Stimulated activated CD4-positive, alpha-beta T cell treated with anti-CD3 and anti-CD28 coated beads, Interleukin-4, amount 100 ng/mL, for 1 hour (primary cell): ENCODE measurements at places on chromosomes 4 and X.
A peak's percentile ranks its signal among the peaks of the same experiment; 100 is the strongest.

- DNase-seq = no peak
These were observed 181.3 kb downstream of the VEGFC start for GRCh38 chr4:176611381-176611780.

DNA sequence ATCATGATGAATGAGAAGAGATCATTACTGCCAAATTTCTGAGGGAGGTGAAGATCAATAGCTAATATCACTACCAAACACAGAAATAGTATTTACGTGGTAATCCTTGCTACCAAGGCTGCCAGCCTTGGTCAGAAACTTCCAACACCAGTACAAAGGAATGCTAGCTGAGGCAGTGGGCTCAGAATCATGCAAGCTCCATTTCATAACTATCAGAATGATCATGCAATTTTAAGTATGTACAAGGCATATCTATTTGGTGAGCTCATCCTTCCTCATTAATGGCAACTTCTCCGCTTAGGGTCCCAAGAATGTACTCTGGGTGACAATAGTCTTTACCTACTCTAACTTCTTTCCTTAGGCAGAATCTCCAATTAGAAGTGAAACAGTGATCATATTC lies 135.0 kb downstream of the GPC3 start:
- DNase-seq = no peak

DNA sequence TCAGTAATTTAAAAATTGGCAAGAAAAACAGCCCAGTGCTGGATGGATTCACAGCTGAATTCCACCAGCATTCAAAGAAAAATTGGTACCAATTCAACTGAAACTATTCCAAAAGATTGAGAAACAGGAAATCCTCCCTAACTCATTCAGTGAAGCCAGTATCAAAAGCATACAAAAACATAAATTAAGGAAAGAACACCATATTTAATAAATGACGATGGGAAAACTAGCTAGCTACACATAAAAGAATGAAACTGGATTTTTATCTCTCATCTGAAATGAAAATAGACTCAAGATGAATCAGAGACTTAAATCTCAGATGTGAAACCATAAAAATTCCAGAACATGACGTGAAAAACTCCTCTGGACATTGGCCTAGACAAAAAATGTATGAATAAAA lies 516.8 kb upstream of the SPANXN1 start:
- no peak for DNase-seq

DNA sequence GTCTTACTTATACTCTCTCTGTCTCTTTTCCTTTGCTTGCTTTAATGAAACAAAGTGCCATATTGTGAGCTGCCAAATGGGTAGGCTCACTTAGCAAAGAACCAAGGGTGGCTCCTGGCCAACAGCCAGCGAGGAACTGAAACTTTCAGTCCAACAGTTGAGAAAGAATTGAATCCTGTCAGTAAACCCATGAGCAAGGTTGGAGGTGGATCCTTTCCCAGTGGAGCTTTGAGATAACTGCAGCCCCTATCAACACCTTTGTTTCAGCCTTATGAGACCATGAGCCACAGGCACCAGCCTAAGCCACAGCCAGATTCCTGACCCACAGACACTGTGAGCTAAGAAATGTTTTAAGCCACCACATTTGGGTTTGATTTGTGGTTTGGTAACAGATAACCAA lies 362.2 kb downstream of the PDGFC start:
- DNase-seq = no peak

- DNase-seq = no peak
These were observed 369.8 kb downstream of the DTHD1 start for GRCh38 chr4:36651253-36651652.

GRCh38 chr4:74768857-74769525 lies 25.3 kb downstream of the BTC start:
- DNase-seq = no peak

DNA sequence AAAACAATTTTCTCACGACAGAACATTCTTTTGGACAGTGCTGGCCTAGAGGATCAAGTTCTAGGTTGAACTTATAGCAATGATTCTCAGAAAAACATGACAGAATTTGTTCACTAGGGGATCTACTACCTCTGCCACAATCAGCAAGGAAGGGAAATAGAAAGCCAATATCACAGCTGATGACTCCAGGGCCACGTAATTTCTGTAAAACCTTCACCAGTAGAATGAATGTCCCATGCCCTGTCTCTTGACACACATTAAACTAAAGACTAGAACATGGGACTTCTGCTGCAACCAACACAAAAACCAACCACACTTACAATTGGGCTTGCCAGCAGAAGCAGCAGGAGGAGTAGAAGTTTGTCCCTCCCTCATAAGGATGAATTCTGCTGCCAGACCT lies 86.0 kb upstream of the NPFFR2 start:
- DNase-seq = no peak

DNA sequence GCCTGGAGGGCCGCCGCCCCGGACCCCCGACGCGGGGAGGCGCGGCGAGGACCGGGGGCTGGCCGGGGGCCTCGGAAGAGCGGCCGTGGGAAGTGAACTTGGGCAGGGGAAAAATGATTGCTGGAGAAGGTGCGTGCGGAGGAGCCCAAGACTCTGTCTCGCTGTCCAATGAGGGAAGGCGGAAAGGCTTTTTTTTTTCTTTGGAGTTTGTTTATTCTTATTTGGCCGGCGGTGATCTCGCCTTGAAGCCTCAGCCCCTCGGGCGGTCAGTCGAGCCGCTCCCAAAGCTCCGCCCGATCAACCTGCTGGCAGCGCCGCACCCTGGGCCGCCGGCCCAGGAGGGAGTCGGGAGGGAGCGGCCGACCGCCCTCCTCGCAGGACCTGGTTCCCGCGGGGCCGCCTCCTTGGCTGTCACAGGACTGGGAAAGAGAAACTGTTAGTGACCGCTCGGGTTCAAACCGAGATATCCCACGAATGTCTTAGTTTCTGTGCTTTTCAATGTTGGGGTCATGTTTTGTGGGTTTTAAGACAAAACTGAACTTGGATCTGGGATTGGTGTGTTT lies 2.5 kb downstream of the CPEB2 start:
- DNase-seq = peak; percentile 41

- no peak for DNase-seq
These were observed 70.6 kb downstream of the TRAPPC11 start for GRCh38 chr4:183729430-183730328.

DNA sequence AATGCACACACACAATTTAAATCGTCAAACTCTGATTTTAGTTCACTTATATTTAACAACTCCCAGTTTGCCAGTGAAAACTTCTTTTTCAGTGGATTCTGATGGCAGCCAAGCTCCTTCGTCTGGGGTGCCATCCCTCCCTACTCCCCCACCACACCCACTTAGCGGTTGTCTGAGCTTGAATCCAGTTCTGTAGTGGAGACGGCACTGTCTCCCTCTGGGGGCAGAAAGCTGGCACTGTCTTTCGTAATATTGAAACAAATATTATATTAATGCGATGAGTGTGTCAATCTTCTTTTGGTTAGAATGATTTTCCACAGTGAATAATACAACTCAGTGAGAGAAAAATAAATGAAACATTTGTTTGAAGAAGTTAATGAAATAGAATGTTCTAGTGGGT lies 5.4 kb downstream of the MEPE start:
- DNase-seq = no peak

DNA sequence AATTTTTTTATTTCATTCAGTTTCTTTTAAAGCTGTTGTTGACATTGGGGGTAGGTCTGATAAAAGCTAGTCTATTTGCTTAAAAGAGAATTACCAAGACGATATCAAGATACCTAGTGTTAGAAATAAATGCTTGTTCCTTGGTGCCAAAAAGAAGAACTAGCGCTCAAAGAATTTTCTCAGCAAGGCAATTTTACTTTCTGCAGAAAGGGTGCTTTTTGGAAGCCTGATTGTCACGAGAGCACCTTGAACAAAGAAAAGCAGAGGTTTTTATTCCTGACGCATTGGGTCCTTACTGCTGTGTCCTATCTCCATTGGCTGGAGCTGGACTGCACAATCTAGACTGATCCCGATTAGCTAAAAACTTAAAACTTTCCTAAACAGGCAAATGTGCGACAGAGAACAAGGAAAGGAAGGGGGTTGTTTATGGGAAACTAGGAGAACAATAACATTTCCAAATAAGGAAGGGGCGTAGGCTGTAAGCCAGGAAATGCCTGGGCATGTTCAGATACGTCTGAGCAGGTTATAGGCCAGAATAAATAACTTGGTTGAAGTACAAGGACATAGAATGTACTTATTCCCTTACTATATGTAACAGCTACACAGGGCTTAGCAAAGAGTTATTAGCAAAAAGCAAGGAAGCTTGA lies 50.3 kb upstream of the STPG2 start:
- no peak for DNase-seq

- DNase-seq = no peak
These were observed 47.9 kb downstream of the HSD17B13 start for GRCh38 chr4:87274803-87275202.

DNA sequence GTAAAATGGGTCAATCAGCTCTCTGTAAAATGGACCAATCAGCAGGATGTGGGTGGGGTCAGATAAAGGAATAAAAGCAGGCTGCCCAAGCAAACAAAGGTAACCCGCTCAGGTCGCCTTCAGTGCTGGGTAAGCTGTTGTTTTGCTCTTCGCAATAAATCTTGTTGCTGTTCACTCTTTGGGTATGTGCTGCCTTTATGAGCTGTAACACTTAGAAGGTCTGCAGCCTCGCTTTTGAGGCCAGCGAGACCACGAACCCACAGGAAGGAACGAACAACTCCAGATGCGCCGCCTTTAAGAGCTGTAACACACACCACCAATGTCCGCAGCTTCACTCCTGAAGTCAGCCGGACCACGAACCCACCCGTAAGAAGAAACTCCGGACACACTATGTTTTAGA lies 11.5 kb upstream of the CAMK2D start:
- DNase-seq = no peak

- no peak for DNase-seq
These were observed 343.1 kb downstream of the MID1IP1 start for GRCh38 chrX:39144323-39144722.

DNA sequence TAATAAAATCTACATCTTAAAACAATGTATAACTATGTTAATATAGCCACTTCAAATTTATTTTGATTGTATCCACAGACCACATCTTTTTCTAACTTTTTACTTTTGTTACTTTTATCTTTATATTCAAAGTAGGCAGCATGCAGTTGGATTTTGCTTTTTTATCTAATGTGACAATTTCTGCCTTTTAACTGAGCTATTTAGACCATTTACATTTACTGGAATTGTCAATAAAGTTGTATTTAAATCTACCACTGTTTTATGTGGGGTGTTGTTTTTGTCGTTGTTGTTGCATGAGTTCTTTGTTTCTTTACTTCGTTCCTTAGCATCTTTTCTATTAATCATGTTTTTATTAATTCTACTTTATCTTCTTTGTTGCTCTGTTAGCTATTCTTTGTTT lies 42.0 kb downstream of the NEUROG2 start:
- no peak for DNase-seq

- DNase-seq = no peak
These were observed 44.4 kb downstream of the POLR2B start for GRCh38 chr4:57023104-57023503.

- DNase-seq = no peak
These were observed 40.4 kb upstream of the NOCT start for GRCh38 chr4:138975225-138975624.
